ENCODE measurements at places on chromosomes 12 and 14.

- DNase-seq: no peak
These were observed 19.9 kb downstream of the SH2B3 start for GRCh38 chr12:111425655-111426054.

DNA sequence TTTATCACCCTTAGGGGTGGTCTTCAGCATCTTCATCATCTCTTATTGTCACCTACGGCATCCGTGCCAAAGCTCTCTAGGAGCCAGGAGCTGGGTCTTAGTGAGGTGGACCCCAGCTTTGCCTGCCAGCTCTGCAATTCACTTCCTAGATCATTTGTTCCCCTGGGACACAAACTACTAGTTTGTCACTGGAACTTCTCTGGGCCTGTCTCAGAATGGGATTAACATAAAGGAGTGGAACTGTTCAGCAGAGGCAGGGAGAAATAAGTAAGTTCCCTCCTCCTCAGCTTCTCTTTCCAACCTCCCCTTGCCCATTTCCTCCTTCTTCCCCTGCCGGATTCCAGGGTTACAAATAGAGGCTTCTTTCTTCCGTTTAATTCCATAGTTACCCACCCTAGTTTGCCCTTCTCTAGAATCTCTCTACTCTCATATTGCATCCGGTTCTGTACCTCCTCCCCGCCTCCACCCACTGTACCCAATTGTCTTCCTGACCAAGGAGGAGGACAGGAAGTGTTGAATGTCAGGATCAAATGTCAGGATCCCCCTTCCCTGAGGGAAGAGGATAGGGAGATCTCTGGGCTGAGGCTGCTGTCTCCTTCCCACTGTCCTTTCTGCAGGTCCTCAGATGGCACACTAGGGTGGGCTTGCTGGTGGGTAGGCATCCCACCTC lies 25.0 kb downstream of the LARP4 start:
- DNase-seq: no peak

DNA sequence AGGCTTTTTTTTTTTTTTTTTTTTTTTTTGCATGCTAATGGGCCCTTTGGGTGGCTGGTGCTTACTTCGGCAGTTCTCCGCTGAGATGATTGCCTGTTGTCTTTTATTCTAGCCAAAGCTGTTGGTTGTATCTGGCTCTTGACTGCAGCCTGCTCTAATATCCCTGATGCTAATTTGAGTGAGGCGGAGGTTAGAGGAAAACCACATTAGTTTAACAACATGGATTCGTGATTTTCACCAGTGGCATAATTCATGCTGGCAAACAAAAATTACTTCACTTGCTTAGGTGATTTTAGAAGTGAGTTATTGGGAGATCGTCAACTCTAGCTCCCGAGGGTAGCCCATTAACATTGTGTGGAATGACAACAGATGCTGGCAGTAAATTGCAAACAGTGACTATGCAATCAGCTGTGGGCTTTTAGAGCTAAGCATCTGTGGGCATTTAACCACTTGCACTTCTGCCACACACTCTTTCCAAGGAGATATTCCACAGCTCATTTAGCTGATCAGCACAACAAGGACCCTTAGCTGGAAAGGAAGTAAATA lies 97.6 kb upstream of the ZDHHC17 start:
- DNase-seq: no peak

- no peak for DNase-seq
These were observed 261.3 kb upstream of the NOS1 start for GRCh38 chr12:117622741-117623140.

DNA sequence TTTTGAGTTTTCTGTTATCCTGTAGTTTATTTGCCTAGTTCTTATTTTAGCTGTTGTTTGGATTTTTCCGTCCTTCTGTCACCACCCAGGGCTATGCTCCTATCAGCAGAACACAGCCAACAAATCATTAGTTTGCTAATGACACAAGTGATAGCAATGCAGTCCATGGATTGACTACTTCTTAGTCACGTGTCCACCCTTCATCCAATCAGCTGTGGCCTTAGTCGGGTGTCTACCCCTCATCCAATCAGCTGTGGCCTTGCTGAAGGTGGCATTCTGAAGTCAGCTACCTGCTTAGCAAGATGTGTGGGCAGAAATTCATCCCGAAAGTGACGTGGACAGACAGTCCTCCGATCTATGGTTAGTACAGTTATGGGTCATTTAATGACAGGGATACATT lies 182.3 kb downstream of the GALC start:
- no peak for DNase-seq

DNA sequence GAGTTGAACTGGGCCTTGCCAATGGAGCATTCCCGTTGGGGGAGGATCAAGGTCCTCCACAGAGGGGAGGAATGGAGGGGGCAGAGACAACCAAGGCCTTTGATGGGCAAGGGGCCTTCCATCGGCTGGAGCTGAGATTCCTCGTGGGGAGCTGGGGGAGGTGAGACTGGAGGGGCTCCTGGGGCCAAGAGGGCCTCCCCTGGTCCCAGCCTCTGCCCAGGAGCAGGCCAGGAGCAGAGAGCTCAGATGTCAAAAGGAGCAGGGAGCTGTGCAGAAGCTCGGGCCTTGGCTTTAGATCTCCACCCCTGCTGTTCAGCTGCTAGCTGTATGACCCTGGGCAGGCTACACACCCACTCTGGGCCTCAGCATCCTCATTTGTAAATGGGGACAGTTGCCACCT lies 24.0 kb downstream of the TMEM63C start:
- DNase-seq: no peak

Data from left lung (tissue), 14 donors.